ENCODE measurements at places on chromosomes 2 and 18. TPM values are rescaled to one million over a fixed set of nuclear protein-coding genes. Genes with fewer than 3 reads are reported as not detected.

The CNOT9 gene
- total RNA-seq, result 57.3 TPM

DNA sequence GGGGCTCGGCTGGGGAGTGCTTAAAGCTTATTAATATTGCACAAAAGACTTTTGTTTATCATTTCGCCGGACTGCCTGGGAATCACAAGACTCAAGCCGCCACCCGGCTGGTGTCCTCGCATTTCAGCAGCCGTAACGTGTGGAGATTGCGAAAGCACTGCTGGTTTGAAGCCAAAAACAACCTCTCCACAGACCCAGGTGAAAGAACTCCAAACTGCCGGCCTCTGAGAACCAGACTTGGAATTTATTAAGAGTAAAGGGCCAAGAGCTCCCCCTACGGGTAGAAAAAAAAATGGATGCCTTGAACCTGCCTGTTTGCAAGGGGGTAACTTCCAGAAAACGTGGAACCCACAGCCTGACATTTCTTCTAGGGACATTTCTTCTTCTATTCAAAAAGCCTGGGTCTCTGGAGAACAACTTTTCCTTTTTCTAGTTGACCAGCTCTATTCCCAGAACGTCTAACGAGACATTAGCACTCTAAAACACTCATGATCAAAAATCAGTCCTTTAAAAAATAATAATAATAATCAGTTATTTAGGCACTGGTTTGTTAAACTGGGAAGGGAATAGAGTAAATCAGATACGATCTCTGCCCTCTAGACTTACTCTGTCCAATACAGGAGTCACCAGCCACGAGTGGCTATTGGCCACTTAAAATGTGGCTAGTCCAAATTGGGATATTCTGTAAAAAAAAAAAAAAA is 216.3 kb downstream of the C1D start:
- peak; percentile 94 for DNase-seq

DNA sequence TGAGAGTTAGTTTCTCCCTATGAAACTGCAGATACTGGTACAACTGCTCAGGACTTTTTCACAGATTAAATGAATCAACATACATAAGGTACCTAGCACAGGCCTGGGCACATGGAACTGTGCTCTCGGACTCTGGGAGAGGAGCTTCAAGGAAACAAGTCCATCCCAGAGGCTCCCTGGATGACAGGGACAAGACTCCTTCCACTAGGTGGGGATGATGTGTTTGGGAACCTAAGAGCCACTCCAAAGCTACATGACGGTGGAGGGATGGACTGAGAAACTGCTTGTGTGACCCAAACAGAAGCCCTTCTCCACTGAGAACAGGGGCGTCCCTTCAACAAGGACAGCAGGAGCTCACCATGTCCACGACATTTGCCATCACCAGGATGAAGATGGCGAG is 37.1 kb downstream of the CENPO start:
- DNase-seq, result peak; percentile 60

DNA sequence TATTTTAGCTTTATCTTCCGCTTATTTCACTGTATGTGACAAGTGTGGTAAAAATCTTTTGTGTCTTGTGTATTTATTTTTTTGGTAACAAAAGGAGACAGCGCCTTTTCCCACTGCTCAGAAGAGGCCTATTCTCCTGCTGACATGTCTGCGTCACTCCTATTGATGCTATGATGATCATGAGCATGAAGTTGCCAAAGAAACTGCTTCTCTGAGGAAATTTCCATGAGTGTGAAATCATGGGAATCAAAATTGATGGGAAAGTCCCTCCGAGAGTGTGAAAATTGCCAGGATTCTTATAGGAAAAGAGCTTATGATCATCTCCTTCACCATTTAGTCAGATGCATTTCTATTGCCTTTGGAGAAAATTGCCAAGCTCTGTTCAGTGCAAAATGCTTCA is 36.5 kb upstream of the DARS1 start:
- no peak for DNase-seq

- no peak for DNase-seq
Measured at GRCh38 chr2:127683757-127684156, 8.4 kb upstream of the LIMS2 start.

DNA sequence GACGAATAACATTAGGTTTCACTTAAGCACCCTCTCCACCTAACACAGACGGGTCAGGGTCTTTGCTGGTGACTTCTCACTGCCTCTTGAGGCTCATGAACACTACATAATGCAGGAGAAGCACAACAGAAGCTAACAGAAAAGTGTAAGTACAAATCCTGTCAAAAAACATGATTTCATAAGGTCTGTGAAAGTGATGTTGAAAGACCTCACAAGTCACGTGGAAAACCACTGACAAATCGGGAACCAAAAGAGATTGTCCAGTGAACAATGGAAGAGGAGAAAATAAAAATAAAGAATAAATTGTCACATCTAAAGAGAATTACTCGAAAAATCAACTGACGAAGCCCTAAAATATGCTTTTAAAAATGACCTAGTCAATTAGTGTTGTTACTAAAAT is 14.0 kb downstream of the PSD4 start:
- no peak for DNase-seq

All from dermis blood vessel endothelial cell (primary cell).